Dermis blood vessel endothelial cell (primary cell): ENCODE measurements at places on chromosomes 7 and 10.
A peak's percentile ranks its signal among the peaks of the same experiment; 100 is the strongest.

- no peak for DNase-seq
Measured at GRCh38 chr10:48465860-48466521, 138.9 kb downstream of the ARHGAP22 start.

GRCh38 chr10:119700321-119700954 lies 25.4 kb upstream of the INPP5F start:
- no peak for DNase-seq

- DNase-seq = no peak
Measured at GRCh38 chr7:149875396-149875795, 1.6 kb downstream of the ATP6V0E2 start.

GRCh38 chr10:96857301-96858012 lies 25.4 kb downstream of the LCOR start:
- DNase-seq = no peak

DNA sequence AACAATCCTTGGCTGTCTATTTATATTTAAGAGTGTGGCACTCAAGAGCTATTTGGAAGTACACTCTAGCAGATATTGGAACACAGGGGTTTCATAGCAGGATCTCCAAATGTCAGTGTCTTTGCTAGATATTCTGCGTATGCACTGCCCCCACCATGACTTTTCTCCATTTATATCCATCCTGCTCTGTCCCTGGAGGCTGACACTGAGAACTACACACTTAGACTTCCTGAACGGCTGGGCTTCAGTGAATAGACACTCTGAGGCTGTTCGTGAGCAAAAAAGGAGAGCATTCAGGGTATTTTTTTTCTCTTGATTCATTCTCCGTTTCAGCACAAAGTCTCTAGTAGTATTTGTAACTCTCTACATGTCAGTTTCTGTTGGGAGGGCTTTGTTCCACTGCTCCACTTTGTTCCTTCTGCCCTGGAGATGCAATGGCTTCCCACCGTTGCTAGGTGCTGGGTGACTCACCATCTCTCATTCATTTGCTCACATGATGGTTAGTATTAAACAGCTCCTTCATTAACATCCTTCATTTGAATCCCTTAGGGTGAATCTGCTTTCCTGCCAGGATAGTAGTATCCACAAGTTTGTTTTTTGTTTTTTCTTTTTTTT lies 155.9 kb upstream of the SLC13A1 start:
- DNase-seq = peak; percentile 12

DNA sequence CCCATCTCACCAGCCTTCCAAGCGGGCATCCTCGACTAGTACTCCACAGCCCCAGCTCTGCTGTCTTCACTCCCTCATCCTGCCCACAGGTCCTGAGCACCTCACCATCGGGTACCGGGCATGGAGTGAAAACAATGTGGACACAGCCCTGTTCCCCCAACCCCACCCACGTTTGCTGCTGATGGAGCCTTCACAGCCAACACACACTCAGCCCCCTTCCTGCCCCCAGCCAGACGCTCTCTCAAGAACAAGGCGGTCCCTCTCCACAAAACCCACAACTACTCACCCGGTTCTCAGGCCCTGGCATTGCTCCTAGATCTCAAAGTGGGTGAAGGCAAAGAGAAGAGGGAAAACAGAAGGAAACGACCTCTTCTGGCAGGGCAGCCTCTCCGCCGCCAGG lies 56.1 kb downstream of the SLIT1 start:
- DNase-seq = no peak

DNA sequence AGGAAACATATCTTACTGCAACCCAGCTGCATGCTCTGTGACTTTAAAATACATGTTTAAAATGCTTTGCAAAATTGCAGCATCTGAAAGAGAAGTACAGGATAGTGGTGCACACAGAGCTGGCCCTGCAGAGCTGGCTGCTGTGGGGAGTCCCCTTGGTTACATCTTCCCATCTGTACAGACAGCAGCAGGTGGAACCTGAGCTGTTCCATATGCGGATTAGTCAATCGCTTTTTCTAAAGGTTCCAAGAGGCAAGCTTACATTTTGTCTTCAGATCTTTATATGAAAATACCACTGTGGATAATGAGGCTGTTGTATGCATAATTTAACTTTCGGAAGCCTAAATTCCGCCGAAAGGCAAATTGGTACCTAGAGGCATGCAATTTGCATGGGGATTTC lies 444.1 kb downstream of the NRG3 start:
- no peak for DNase-seq

- DNase-seq = no peak
Measured at GRCh38 chr10:87668324-87669074, 8.8 kb downstream of the PAPSS2 start.

- peak; percentile 72 for DNase-seq
Measured at GRCh38 chr10:124539935-124540641, 78.5 kb downstream of the LHPP start.

GRCh38 chr7:73830681-73831583 lies at the start of gene CLDN4:
Gene CLDN4, plus strand, starts transcription at chr7:73830996. Its CDS starts 206 bp downstream, at chr7:73831202.
- no peak for DNase-seq

DNA sequence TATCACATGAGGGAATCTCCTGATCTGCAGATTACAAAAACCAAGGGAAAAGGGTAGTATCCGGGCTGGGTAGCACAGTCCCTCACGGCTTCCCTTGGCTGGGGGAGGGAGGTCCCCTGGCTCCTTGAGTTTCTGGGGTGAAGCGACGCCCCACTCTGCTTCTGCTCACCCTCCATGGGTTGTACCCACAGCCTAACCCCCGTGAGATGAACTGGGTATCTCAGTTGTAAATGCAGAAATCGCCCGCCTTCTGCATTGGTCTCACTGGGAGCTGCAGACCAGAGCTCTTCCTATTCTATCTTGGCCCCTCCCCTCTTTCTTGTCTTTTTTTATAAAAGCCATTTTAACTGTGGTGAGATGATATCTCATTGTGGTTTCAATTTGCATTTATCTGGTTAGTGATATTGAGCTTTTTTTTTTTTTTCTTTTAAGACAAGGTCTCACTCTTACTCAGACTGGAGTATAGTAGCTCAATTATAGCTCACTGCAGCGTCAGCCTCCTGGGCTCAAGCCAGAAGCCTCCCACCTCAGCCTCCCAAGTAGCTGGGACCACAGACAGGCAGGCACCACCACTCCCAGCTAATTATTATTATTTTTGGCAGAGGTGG lies 87.8 kb downstream of the ABCC2 start:
- no peak for DNase-seq

DNA sequence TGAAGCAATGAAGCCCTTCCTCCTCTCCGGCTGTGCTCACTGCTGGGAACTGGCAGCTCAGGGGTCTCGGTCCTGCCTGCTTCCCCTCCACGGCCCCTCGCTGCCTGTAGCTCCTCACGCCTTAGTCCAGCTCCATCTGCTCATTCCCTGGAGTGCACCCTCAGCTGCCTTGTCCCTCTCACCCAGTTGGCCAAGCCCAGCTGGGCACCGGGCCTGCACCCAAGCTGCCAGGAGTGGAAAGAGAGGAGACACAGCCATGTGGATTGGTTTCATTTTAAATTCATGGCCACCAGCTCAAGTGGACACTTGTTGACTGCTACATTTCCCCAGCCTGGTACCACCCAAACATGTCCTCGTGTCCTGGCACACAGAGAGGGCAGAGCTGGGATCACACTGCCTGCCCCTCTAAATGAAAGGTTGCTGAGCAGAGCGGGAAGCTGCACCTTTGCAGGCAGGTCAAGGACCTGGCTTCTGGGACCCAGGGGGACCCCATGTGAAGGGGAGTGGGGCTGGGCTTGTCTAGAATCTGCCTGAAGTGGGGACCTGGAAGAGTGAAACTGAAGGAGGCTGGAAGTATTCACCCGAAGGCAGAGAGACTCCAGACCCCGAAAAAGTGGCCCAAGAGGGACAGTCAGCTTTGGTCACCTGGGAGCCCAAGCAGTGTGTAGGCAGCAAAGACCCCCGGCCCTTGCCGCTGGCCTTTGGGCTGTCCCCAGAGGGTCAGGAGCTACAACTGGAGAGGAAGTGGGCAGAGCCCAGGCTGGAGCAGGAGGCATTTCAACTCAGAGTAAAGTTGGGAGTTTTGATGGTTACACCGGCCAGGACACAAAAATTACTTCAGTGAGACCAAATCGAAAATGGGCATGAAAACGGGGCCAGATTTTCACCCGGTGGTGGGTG lies 15.0 kb upstream of the BNIP3 start:
- DNase-seq = no peak

GRCh38 chr10:3639546-3639945 lies 145.5 kb downstream of the KLF6 start:
- DNase-seq = no peak

GRCh38 chr10:111348076-111348475 lies 271.2 kb downstream of the ADRA2A start:
- DNase-seq = no peak

DNA sequence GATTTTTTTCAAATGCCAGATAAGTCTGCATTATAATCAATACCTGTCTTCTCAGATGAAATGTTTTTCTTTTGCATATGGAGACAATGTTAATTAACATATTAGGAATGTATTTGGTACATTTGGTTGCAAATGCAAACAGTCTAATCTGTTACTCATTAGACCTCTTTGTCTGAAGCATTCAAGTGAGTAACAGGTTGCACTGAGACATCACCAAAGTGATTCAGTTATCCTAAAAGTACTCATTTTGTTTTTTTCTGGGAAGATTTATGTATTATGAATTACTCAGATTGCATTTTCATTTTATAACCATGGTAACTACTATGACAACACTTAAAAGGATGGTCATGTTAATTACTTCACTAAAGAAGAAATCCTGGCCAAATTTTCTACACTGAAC lies 513.6 kb downstream of the HTR7 start:
- DNase-seq = no peak

DNA sequence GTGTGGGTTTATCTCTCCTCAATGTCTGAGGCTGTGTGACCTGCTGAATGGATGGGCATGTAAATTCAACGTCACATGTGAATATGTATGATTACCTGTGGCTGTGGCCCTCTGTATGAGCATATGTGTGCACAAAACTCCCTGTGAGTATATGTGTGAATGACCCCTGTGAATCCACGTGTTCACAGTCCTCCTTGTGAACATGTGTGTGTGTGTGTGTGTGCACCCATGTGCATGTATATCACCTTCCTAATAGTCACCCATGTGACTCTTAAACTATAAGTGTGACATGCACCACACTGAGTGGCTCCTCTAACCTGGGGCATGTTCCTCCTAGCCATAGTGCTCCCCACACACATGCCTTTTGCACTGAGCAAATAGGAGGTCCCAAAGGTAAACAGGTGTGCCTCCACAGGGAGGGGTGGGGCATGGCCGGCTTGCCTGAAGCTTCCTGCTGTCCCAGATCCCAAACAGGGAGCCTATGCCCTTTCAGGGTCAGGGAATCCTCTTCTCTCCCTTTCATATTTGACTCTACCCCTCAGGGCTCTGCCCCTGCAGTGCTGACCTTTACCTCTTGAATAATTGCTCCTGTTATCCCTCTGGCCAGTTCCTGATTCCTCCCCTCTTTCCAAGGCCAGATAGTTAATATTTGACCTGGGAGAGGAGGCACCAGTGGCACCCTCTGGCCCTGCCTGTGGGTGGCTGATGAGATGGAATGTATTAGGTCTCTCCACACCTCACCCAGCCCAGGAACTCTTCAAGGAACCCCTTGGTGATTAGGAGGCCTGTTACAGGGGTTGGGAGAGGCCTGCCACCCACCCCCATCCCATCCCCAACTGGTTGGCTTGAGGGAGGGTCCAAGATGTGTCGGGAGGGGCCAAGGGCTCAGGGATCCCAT lies 1.9 kb downstream of the SEMA4G start:
- no peak for DNase-seq

DNA sequence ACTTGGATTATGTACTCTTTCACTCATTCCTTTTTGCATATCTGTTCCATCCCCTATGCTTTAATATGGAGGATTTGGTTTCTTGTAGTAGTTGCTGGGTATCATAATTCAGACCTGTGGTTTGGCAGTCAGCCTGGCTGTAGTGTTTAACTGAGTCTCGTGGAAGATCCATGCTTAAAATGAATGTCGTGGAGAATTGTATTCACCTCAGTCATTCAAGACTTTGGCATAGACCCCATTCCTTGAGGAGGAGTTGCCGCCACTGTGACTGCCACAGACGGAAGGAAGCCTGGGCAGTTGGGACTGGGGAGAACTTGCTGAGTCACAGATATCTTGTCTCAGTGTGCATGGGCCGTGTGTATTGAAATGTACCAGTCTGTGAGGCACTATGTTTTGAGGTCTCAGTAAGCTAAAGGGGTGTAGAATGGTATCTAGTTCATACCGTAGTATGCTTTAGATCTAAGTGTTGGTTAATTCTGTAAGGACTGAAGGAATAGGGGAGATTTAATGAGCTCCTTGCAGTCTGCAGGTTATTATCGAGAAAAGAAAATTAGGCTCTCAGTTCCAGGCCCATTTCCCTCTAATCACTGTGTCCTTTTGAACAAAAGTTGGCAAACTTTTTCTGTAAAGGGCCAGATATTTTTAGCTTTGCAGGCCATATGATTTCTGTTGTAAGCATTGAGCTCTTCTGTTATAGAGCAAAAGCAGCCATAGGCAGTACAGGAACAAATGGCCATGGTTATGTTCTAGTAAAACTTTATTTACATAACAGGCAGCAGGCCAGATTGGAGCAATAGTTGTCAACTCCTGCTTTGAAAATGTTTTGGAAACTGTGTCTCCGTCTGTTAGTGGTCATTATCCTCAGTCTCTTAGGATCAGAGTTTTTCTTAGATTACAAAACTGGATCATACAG lies 76.8 kb downstream of the TPST1 start:
- peak; percentile 59 for DNase-seq

DNA sequence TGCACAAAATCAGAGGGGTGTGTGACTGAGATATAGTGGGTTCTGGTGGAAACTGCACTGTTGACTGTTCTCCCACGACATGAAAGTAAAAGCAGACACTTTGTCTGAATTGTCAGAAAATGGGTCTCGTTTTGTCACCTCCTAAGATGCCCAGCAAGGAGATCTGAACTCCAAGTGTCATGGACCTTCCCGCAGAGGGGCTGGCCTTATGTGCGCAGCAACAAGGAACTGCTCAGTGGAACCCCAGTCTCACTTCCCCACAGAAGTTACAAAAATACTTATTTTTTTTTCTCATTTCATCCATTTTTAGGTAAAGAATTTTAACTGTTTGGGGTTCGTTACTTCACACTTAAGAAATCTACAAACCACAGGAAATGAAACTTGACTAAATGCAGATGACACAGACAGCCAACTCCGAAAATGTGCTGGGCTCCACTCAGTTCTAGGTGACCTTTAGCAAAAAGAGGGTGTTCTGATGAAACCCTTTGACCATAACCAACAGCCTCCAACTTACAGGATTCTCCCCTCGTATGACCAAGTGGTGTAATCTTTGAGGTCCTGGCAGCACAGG lies 115.0 kb downstream of the FAM107B start:
- no peak for DNase-seq

DNA sequence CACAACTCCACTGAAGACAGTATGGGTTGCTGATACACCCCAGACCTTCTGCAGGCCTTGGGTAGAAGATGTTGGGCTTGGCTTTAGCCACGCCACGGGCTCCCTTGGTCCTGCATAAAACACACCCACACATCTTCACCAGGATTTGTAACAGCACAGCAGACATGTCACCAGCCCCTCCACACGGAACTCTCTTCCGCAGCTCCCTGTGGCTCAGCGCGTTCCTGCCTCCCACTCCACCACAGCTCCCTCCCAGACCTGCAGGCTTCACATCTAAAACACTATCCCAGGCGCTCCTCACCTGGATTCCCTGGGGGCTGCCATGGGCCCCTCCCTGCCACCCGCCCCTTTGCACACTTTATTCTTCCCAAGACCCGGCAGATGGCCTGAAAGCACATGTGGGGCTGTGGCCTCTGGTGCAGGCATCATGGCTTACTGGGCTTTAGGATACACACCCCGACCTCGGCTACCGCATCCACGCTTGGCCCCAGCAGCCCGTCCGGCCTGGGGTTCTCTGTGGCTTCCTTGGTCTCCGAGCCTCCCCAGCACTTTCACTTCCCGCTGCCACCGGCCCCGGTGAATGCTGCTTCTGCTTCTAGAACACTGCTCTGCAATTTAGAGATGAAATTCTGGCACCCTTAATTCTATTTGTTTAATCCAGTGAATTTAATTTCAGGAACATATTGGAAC lies 432.9 kb downstream of the DNAJB6 start:
- DNase-seq = no peak
